T-helper 2 cell treated with Interferon-gamma antibody and Interleukin-4, amounts not matched to agents 5 μg/mL and 100 μg/mL, for 36 hours (primary cell): ENCODE measurements at places on chromosomes 4 and X.

- no peak for DNase-seq
Measured at GRCh38 chr4:22090661-22091351, 142.2 kb upstream of the KCNIP4 start.

DNA sequence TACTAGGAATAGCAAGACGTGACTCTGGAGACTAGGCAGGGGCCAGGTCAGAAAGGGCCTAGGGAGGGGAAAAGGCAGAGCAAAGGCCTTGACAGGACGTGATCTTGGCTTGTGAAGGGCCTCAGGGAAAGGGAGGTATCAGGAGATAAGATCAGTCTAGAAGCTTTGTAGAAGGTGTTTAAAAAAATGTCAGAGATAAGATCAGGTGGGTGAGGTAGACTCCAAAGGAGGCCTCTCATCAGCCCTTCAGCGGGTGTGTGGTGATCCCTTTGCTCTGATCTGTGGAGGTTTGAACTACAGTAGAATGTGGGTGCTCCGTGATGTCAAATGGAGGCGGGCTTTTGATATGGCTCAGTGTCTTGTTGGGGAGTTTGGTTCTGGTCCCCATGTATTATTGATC lies 78.8 kb upstream of the PRPS1 start:
- peak; percentile 20 for DNase-seq

DNA sequence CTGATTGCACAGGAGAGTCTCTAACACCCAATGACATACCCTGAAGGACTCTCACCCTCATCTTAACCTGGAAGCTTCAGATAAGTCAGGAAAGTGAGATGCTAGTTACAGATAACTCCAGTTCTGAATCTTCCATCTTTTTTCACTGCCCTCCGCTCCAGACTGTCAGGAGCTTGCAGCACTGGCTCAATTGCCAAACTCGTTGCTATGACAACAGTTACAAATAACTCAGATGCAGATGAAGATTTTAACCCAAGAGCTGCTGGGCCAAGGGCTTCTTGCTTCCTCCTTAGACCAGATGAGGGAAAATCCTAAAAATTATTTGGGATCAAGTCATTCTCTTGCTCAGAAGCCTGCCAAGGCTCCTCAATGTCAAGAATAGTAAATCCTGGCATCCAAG lies 109.1 kb upstream of the HUWE1 start:
- DNase-seq = no peak

GRCh38 chr4:37359261-37359660 lies 114.7 kb downstream of the NWD2 start:
- DNase-seq = no peak

DNA sequence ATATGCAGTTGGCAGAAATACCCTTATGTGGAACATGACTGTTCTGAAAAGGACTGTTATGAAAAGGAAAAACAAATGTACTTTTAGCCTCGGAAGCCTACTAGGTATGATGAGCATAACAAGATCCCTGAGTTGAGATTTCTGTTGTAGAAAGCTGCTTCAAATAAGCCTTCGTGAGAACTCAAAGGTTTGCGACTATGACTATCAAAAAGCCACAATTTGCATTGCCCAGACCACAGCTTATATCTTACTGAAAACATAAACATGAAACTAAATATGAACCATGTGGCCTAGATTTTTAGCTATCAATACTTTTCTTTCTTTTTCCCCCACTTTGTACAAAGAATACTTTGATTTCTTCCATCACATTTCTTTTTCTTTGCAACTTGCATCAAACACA lies 398.2 kb upstream of the LCORL start:
- no peak for DNase-seq

DNA sequence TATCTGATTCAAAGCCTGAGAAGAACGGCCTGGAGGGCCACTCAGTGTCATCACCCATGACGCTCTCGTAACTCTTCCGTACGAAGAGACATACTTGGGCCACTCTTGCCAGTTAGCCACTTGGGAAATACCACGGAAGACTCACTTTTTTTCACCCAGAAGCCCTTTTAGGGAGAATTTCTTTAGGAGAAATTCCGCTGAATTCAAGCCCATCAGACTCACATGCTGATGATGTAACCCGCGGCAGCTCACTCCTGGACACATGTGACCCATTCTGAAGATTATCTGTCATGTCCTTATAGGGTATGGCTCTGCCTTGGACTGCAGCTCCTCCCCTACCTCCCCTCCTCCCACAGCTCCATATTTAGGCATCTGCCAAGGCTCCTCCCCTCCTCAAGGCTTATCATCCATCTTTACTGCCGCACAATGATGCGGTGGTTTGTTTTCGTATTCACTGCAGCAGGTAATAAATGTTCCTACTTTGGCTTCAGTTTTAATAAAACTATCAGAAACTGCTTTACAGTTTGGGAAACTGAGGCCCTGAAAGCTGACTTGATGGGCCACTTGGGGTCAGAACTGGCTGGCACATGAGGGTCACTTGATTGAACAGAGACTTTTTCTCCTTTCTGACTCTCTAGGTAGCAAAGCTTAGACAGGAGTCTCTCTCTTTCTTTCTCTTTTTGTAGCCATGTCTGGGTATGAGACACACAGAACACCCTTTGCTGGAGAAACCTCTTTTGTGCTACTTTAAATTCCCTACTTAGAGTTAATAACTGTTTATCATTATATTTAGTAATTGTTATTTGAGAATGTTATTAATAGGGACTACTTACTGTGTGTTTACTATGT lies 42.1 kb downstream of the RHOH start:
- DNase-seq = peak; percentile 74

DNA sequence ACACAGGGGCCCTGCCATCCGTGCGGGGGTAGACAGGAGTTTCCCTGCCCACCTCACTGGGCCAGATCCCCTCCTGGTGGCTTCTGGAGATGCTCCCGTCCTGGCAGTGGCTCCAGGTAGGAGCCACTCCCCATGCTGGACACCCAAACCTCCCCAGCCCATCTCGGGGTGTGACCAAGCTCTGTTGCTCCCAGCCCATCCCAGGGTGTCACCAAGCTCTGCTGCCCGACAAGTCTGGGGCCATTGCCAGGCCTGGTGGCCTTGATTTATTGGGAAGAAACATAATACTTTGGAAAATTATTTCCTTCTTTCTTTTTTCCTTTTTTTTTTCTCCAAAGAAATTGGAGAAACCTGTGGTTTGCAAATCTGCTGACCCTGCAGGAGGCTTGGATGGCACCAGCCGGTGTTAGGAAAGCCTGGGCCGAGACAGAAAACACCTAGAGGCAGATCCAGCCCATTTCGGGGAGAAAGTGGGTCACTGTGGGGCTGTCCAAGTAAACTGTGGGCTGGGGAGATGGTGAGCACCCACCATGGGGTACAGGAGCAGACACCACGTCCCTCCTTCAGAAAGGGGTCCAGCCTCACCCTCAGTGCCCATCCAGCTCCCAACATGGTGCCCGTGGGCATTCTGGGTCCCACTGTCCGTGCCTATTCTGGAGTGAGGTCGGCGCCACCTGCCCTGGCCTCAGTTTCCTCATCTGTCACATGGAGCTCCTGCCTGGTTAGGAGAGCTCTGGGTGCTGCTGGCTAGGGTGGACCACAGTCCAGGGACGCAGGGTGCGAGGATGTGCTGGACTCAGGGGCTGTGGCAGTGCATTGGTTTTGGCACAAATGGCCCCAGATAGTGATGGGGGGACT lies 59.4 kb upstream of the ADRA2C start:
- no peak for DNase-seq

- DNase-seq = no peak
Measured at GRCh38 chrX:41758401-41758800, 34.4 kb downstream of the GPR82 start.

DNA sequence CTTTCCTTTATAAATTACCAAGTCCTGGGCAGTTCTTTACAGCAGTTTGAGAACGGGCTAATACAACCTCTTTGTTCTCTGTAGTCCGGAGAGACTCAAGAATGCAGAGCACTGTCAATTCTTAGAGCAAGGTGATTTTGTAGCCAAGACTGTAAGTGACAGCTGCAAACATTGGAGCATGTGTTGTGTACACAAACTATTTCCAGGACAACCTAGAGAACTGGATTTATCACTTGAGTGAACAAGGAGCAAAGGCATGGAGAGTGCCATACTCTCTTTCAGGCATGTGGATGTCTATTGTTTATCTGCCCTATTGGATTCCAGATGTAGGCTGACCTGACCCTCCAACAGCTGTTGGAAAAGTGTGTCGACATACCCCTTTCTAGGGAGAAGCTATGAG lies 153.9 kb downstream of the SPANXN3 start:
- DNase-seq = no peak
